ENCODE measurements at places on chromosomes 5 and 9.

DNA sequence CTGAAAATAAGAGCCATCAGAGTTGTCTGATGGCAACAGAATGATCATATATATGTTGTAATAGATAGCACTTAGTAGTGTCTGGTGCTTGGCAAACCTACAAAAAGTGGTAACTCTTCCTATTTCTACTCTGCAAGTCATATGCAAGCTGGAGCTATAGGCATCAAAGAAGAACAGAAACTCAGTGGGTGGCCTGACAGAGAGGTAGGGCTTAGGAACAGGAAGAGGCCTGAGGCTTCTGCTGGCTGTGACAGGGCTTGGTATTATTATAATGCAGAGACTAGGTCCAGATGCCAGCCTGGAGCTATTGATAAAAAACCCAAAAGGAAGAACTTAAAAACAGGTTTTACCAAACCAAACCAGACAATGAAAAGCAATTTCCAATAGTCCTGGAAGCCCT lies 4.4 kb upstream of the DIAPH1 start:
- H3K36me3 ChIP-seq = peaks cover 23% of the 10 kb centered on the region
- H3K4me1 ChIP-seq = peaks cover 12% of the 10 kb centered on the region
- no peak for DNase-seq
- no peak overlapping the region for H3K27ac ChIP-seq
- H3K4me3 ChIP-seq = no peak overlapping the region

DNA sequence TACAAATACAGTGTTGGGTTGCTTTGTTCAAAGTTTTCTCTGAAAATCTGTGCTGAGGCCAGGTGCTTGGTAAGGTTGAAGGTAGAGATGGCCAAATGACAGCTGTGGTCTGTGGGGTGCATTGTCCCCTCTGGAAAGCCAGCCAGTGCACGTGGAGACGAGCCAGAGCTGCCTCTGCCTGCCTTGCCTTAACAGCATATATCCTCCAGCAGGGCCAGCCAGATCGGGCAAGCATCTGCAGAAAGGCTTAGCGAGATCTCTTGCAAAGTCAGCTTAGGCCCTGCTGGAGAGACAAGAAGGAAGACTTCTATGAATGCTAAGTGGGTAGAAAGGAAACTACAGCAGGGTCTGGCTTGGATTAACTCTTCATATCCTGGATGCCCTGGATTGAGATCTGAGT lies 49.5 kb downstream of the GRIA1 start:
- no peak overlapping the region for H3K27ac ChIP-seq
- H3K4me1 ChIP-seq = no peaks in the 10 kb centered on the region

DNA sequence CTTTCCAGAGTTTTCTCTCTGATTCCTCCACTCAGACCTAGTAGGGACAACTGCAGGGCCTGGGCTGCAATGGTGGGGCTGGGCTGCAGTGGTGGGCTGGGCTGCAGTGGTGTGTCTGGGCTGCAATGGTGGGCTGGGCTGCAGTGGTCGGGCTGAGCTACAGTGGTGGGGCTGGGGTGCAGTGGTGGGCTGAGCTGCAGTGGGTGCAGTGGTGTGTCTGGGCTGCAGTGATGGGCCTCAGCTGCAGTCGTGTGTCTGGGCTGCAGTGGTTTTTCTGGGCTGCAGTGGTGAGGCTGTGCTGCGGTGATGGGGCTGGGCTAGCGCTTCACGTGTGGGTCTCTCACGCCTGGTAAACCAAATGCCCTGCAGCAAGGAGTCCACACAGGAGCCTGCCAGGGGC lies 27.4 kb downstream of the ABO start:
- no peak for DNase-seq
- H3K27me3 ChIP-seq = peaks cover 1% of the 10 kb centered on the region
- no peak overlapping the region for H3K4me3 ChIP-seq
- H3K27ac ChIP-seq = no peak overlapping the region
- H3K4me1 ChIP-seq = no peaks in the 10 kb centered on the region

DNA sequence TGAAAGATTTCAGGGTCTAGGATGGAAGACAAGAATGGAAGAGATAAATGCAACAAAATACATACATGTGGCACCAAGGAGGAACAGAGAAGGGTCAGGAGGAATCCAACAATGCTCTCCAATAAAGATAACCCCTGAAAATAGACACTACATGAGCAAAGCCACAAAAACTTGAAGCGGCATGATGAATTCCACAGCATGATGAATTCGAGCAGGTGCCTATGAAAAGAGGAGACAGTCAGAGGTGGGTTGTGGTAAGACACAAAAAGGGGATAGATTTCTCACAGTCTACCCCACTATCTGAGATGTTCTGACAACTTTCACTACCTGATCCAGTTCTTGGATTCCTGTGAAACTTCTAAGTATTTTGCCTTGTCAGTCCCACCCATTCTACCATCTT lies 81.5 kb upstream of the PAPPA start:
- H3K27ac ChIP-seq = no peak overlapping the region
- no peak overlapping the region for H3K4me3 ChIP-seq
- no peaks in the 10 kb centered on the region for H3K27me3 ChIP-seq
- no peak for DNase-seq
- no peaks in the 10 kb centered on the region for H3K4me1 ChIP-seq

- H3K27me3 ChIP-seq = no peaks in the 10 kb centered on the region
- no peak overlapping the region for H3K27ac ChIP-seq
- H3K4me3 ChIP-seq = no peak overlapping the region
- DNase-seq = no peak
- H3K36me3 ChIP-seq = no peaks in the 10 kb centered on the region
- peaks cover 86% of the 10 kb centered on the region for H3K4me1 ChIP-seq
Measured at GRCh38 chr5:56055287-56055686, 60.5 kb upstream of the IL6ST start.
